ENCODE measurements at places on chromosomes 3 and 15.

DNA sequence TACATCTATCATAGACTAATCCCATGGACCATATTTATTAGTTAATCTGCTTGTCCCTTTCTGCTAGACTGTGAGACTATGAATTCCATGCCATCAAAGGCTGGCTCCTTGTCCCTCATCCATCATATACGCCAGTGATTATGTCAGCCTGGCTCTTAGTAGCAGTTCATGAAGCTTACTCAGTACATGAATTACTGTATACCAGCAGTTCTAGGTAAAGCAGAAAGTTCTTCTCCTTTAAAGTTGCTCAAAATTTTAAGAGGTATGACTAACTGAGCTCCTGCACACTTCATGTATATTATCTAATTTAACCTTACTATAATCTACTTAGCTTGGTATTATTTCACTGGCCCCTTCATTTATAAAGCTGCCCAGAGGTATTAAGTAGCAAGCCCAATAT, 190.9 kb upstream of the TBL1XR1 start:
- DNase-seq = no peak

DNA sequence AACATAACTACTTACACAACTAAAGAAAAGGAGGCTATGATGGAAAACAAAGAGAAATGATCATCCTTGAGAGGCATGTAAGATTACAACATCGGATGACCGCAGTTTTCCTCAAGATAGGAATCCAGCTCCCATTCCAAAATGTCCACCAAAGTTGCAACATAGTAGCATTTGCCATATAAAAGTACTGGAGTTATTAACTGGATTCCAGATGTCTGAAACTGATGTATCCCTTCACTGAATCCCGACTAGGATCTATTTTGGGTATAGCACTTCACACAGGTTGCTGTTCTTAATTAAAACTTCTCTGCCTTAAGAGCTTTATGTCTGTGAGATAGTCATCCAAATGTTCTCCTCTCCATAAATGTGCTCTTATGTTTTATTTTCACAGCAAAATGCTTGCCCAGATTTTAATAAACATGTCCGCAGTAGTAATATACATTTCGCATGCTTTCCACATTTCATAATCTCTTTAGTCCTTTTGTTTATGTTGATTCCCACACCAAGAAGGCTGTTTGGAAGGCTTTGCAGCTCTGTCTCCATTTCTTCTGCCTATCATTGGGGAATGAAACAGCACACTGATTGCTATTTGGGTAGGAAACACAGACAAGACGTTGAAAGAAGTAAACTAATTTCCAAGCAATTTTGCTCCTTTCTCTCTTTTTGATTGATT, 716.5 kb upstream of the CFAP20DC start:
- DNase-seq = no peak

DNA sequence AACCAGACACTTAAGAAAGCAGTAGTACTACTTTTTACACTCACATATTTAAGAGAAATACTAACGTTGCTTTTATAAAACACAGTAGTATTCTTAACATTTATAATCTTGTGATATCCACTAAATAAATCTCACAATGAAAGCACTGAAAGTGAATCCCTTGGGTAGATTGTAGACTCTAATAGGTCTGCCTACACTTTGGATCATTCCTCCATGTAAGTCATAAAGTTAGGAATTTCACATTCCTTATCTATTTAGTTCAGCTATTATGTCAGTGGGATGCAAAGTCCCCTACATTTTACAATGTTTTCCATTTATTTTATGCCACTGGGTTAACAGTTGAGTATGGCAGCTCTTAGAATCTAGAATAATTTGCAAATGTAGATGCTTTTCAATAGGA, 330.7 kb downstream of the LSAMP start:
- no peak for DNase-seq

GRCh38 chr15:90327311-90327710, 24.8 kb upstream of the ZNF774 start:
- no peak for DNase-seq

DNA sequence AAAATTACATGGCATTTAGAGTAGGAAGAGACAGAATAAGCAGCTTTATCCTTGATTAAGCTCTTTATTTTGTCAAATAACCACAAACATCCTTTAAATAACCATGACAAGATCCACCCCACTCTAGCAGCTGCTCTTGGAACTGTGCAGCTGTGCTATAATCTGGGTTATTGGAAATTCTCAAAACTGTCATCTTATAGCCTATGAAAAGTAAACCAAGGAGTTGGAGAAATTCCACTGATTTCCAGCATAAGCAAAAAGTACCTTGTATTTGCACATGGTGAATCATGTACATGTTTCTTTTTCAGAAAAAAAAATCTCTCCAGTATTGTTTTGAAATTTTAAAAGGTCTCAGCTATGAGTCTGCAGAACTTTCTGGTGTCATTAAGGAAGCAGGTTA, 88.8 kb upstream of the ABI3BP start:
- DNase-seq = no peak

GRCh38 chr3:18111796-18112232, 313.3 kb downstream of the SATB1 start:
- DNase-seq = no peak

- DNase-seq = no peak
Observed at GRCh38 chr3:48023377-48023776, 7.2 kb upstream of the MAP4 start.

DNA sequence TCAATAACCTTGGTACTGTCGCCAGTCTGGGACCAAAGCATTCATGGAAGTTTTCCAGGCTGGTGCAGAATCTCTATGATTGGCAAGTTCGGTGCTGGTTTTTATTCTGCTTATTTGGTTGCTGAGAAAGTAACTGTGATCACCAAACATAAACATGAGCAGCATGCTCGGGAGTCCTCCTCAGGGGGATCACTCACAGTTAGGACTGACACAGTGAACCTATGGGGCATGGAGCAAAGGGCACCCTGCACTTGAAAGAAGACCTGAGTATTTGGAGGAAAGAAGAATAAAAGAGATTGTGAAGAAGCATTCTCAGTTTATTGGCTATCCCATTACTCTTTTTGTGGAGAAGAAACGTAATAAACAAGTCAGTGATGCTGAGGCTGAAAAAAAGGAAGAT, 19.1 kb upstream of the EIF2B5 start:
- no peak for DNase-seq

DNA sequence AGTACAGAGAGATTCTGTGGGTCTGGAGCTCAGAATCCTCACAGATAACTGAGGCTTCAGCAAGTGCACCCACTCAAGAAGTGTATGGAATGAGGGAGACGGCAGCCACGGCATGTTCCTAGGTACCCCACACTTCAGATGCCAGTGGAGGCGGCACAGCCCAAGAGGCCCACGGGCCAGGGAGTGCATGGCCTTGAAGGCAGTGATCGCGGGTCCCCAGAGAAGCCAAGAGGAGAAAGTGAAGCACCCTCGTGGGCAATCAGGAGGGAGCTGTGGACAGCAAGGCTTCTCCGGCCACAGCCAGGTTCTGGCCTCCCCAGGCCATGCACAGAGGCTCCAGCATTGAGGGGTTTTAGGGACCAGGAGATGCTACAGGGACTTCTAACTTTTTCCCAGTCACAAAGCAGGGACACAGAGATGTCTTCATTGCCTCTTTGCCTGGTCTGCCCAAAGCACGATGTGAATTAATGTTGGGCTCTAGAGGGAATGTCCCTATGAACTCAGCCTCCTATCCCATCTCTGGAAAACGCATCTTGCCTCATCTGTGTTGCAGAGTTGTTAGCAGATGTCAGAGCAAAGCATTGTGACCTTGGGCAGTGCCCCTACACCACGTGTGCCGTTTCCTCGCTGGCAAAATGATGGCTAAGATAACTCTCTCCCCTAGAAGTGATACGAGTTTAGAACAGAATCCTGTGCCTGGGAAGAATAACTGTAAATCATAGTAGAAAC, 2.6 kb upstream of the MAP6D1 start:
- DNase-seq = no peak

DNA sequence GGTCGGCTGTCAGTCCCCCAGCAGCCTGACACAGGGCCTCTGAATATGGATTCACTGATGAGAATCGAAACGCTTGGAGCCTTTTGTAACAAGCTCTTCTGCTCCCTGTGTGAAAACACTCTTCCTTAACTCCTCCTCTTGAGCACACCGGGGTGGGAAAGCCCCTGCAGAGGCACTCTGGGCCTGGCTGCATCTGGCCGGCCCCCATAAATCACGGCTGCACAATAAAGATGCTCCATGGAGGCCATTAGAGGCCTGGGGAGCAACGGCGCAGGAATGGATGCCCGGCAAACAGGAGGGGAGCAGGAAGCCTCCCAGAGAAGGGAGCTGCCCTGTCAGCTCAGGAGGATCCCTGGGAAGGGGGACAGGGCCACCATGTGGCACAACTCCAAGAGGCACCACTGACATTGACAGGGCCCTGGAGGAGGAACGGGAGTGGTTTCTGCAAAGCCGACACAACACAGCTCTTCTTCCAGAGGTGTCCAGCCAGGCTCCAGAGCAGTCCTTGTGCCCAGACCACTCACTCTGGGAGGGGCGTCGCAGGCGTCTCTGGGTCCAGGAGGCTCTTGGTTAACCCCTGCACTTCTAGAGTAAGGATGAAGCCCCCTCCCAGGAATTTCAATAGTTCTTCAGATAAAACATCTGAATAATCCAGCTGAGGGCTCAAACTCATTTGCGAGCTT, 509.3 kb upstream of the PPP2R3A start:
- DNase-seq = peak; percentile 56

DNA sequence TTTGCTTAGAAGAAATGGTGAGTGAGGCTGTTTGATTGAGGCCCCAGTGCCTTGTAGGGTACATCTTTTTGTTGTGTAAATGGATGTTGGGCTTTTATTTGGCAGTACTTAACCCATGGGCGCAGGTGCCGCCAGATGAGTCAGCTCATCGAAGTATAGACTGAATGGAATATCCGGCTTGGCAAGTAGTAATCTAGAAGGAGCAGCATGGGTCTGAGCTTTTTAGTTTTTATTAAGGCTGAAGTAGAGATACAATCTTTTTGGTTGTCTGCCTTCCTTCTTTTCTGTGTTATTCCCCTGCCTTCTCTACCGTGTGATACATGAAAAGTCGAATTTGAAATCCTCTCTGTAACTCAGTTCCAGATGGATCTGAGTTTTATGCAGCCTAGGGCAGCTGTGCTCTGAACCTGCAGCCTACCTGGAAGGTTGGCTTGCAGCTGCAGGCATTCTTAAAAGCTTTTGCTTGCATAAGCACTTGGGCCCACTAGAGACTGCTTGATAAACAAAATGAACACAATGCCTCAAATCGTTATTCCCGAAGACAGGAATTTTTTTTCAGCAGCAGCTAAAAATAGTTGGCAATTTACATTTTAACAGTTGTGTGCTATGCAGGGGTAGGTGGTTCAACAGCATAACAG, 177.5 kb upstream of the CGNL1 start:
- DNase-seq = peak; percentile 82

GRCh38 chr15:50262533-50262932, 3.0 kb downstream of the HDC start:
- no peak for DNase-seq

GRCh38 chr3:100316641-100317069, 17.9 kb upstream of the NIT2 start:
- DNase-seq = peak; percentile 15

DNA sequence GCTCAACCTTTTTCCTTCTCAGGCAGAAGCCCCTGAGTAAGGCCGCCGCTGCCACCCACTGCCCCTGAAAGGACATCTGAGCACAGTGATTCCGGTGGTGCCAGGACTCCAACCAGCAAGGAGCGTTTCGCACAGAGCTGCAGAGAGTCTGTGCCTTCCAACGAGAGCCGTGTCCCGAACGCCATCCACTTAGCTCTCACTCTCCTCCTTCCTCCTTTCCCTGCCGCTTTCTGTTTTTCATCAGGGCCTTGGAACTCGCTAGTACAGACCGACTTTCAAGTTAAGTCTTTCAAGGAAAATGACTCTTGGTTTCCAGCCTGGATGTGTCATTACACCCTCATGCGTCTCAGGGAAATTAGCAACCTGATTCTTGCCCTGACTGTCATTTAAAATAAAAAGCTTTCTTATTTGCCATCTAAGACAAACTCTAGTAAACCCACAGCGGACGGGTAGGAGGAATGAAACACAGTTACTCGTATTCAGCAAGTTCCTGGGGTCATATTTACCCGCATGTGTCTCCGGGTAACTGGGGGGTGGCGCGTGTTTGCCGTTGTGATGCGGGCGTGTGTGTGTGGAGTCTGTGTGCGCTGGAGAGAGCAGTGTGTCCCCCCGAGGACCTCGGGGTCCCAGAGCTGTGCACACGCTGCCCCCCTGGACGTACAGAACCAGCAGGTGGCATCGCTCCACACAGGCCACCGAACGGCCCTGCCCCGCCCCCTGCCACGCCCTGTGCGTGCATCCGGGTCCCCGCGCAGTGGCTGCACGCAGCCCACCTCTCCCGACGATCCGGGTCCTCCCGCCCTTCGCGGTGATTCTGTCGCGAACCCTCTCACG, 30.4 kb upstream of the ALDH1A3 start:
- no peak for DNase-seq

DNA sequence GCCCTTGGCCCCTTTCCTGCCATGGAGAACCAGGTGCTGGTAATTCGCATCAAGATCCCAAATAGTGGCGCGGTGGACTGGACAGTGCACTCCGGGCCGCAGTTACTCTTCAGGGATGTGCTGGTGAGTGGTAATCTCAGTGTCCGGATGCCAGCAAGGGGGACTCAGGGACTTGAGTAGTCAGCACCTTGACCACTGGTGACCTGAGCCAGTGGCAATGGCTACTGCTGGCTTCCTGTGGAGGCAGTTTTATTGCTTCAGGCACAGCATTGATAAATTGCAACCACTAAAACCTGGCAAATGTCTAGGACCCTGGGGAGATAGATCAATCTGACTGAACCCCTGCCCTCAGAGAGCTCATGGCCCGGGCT, 830 bp downstream of the MAP2K5 start:
- DNase-seq = no peak

- no peak for DNase-seq
Observed at GRCh38 chr3:110813541-110813940, 258.1 kb upstream of the NECTIN3 start.

DNA sequence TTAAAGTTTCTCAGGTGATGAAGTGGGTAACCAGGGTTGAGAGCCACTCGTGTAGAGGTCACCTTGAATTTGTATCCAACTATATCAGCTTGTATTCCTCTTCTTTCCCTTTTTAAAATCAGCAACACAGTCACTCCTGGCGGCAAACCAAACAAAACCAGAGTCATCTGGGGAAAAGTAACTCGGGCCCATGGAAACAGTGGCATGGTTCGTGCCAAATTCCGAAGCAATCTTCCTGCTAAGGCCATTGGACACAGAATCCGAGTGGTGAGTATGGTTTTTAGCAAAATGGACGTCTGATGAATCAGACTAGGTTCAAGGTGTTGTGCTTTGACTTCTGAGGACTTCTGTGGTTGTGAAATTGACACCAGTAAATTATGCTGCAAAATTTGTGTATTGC, 3.9 kb downstream of the RPL35A start:
- no peak for DNase-seq

DNA sequence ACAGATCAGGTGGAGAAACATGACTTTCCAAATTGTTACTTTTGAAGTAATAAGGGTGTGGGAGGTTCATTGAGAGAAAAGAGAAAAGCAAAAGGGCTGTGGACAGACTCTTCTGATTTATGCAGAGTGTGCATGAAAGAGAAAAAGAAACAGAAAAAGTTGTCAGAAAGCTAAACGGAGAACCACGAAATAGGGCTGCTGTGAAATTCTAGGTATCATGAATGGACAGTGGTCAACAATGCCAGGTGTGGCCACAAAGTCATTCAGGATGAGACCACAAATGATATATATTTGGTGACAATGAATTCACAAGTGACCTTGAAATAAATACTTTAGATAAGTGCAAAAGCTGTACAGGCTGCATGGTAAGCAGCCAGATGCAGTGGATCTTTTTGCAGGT, 170.1 kb downstream of the IL5RA start:
- no peak for DNase-seq
